ENCODE measurements at places on chromosomes 5 and 9.

DNA sequence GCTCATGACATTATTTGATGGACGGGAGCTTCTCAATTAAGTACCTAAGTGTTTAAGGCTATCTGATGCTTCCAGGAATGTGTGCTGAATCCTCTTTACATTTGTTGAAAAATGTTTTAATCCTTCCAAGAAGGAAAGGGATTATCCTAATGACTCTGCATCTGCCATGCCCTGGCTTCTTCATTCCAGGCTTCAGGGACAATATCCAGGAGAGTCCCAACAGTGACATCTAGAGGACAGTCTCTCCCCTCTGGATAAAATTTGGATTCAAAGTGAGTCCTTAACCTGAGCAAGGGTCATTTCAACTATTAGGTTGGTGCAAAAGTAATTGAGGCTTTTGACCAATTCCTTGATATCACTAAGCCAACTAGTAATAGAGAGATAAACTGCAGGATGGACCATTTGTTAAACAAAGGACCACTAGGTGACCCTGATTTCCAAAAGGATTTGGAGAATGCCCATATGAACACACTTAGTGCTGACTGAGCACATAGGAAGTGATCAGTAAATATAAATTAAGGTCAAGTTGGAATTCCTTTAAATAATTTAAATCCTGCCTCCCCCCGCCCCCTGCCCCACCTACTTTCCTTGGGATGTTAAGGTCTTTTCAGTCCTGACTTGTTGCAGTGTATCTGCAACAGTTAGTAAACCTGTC is 19.1 kb downstream of the TNFSF8 start:
- DNase-seq = no peak

GRCh38 chr9:35732800-35733541 is 505 bp downstream of the CREB3 start:
- DNase-seq = no peak

DNA sequence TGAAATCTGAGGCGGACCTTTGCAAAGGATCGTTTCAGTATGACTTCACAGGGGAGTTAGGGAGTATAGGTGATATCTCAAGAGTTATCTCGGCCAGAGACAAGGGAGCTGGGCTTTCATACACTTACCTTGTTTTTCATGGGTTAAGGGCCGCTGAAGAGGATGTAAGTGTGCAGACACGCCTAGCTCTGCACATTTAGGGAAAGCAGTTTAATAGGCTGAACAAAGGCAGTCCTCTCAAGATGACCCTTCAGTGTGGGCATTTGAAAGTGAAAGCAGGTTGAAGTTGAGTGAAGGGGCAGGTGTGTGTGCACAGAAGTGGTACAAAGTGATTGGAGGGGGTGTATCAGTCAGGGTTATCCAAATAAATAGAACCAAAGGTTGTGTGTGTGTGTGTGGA is 33.1 kb upstream of the PRXL2C start:
- no peak for DNase-seq

GRCh38 chr9:87102126-87102525 is 154.8 kb upstream of the GAS1 start:
- no peak for DNase-seq

DNA sequence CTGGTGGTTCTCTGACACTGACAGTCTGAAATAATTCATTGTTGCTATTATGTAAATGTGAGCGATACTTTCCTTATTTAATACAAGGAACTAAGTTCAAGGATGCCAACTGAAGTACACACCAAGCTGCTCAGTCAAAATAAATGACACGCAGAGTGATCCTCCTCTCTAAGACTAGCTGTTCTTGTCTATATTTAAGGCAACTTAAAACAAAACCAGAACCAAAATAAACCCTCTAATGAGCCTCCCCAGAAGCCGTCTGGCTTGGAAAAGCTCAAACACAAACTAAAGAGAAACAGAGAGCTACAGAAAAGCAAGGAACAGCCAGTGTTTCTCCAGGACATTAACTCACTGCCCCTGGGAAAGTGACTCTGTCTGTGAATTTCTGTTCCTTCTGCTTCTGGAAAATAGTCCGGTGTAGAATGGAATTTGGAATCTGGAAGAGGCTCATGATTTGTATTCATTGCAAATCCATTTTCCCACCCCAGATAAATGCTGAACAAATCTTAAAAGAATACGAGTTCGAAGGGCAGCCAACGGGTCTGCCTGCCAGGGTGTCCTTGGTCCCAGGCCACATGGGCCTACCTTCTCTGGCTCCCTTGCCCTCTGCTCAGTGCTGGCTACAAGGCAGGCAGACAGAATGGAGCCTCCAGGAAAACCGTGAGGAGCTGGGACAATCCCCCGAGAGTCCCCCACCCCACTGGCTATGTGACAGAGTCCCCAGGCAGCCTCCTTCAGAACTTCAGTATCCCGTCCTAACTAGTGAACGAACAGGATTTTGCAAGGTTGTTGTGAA is 14.8 kb downstream of the GGTA1 start:
- DNase-seq = no peak

DNA sequence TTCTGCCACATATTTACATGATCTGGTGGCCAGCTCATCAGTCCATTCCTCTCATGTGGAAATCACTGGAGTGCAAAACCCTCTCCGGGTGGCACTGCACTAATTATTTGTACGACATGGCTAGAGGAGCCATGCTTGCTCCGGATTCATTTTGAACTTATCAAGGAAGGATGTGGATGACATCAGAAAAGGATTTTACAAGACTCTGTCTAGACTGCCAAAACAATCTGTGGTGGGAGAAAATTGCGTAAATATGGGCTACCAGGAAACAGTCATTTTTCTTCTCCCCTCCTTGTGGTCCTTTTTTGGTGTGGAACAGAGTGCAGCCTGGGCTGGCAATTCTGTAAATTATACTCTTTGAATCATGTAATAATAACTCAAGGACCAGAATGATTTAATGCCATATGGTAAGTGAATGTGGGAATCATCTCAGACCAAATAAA is 123.4 kb upstream of the IFNE start:
- DNase-seq = no peak

DNA sequence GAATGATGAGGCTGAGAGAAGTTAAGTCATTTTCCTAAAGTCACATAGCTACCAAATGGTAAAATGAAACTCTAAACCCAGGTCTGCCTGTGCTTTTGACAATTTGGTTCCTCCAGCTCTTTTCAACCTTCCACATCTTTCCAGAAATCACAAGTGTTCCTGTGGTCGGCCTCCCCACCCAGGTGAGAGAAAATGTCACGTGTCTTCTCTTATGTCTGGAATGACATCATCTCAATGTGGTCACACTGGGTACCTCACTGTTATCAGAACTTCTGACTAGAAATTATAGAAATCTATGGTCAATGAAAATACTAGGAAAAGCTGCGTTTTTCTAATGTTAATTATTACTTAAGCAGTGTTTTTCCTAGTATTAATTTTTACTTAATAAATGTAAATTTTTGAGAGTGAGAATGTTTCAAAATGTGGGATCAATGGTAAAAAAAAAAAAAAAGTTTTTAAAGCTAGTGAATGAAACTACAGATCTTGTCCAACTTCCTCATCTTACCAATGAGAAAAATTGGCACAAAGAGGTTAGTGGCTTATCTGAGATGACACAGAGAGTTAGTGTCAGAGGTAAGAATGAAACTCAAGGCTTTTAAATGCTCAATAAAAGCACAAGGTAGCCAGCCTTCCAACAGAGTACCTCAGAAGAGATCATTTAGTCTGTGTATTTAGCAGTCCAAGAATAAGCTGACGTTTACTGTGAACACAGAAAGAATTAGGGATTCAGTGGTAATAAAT is 228.7 kb upstream of the NR4A3 start:
- no peak for DNase-seq

DNA sequence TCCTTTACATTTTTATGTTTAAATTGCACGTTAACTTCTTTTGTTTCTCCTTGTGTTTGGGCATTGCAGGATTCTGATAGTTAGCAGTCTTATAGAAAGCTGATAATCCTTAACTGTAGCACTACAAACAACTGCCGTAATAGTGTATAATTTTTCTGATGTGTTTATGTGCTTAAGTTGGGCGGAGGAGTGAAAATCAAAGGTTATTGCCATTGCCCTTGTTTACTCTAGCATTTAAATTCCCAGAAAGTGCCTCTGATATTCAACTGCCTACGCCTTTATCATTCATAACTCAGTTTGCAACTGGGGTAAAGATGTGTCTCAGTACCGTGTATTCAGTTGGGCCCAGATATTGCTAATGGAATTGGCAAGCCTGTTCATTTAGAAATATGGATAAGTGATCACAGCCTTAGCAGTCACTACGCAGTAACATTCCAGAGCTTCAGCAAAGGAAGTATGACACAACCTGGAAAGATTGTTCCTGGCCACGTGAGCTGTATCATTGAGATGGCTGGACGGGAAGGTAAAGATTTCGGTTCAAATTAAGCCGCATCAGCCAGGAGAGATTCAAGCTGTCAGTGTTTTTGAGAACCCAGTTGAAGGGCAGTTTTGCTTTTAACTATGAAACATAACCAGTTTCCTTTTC is 28.1 kb upstream of the LRRTM2 start:
- DNase-seq = no peak

DNA sequence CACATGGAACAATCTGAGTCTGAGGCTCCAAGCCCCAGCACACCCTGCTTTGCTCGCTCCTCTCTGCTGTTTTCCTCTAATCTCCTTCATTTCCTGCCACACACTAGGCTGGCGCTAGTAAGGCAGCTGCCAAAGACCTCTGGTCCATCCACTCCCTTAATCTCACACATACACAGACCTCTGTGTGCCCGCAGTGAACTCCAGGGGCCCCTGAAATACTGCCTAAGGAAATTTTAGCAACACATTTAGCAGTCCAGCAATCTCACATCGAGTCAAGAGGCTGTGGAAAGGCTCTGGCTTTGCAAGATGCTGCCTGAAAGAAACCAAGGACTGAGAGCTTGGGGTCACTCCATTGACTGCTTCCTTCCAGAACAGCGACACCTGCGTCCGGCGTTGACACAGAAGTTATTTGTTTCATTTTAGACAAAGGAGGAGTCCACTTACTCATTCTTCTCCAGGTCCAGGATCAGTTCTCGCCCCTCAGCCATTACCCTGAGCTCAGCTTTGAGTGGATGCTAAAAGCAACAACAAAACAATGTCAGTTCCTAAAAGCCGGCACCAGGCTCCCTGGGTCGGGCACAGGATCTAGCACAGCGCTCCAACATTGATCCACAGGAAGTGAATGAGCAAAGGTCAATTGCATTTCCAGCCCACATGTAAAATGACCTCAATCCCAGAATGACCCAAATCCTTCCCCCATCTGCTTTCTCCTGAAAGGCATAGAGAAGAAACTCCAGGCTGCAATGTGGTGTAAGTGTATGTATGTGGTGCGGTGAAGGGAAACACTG is 11.5 kb downstream of the ADAM19 start:
- no peak for DNase-seq

DNA sequence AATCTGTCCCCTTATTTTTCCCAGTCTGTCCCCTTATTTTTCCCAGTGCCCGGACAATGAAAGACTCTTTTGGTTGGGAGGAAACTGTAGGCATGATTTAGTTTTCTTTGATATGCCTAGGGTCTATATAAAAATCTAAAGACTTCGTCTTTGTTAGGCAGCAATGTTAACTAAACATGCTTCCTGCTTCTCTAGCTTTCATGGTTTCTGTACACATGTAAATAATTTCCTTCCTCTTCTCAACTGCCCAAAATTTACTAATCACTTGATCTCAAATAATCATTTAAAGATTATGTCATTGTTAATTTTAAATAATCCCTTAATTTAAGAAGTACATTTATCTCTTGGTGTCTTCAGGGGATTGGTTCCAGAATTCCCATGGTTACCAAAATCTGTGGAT is 47.8 kb upstream of the RAPGEF6 start:
- no peak for DNase-seq

- DNase-seq = no peak
Observed at GRCh38 chr9:77901771-77902170, 129.8 kb downstream of the GNAQ start.

DNA sequence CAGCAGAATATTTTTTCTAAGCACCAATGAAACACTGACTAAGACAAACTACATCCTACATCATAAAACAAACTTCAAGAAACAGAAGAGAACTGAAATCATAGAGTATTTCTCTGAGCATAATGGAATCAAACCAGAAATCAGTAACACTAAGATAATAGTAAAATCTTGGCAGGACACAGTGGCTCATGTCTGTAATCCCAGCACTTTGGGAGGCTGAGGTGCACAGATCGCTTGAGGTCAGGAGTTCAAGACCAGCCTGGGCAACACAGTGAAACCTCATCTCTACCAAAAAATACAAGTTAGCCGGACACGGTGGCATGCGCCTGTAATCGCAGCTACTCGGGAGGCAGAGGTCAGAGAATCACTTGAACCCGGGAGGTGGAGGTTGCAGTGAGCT is 63.1 kb downstream of the RNF130 start:
- DNase-seq = no peak

GRCh38 chr5:96903300-96903699 is 27.0 kb downstream of the ERAP2 start:
- DNase-seq = no peak

GRCh38 chr9:114489928-114490327 is 15.3 kb downstream of the WHRN start:
- DNase-seq = no peak
